Progenitor cell of endocrine pancreas (in vitro differentiated cells): ENCODE measurements at places on chromosomes 4 and X. TPM values are rescaled to one million over a fixed set of nuclear protein-coding genes. Genes with fewer than 3 reads are reported as not detected.

DNA sequence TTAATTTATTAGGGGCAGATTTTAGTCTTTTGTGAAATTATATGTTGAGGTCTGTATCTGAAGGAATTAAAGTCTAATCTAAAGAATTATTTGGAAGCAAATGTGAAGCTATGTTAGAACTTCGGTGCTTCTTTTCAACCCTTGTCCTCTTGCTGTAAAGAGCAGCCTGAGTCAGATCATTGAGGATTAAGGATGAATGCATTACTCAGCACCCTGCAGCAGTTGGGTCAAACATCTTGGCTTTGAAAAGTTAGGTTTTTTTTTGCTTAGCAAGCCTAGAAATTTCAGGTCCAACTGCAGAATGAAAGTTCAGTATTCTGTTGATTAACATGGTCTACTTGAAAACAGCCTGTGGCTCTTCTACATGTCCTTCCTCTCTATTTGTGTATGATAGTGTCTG, 57.6 kb downstream of the SLC4A4 start:
- no peak for DNase-seq

DNA sequence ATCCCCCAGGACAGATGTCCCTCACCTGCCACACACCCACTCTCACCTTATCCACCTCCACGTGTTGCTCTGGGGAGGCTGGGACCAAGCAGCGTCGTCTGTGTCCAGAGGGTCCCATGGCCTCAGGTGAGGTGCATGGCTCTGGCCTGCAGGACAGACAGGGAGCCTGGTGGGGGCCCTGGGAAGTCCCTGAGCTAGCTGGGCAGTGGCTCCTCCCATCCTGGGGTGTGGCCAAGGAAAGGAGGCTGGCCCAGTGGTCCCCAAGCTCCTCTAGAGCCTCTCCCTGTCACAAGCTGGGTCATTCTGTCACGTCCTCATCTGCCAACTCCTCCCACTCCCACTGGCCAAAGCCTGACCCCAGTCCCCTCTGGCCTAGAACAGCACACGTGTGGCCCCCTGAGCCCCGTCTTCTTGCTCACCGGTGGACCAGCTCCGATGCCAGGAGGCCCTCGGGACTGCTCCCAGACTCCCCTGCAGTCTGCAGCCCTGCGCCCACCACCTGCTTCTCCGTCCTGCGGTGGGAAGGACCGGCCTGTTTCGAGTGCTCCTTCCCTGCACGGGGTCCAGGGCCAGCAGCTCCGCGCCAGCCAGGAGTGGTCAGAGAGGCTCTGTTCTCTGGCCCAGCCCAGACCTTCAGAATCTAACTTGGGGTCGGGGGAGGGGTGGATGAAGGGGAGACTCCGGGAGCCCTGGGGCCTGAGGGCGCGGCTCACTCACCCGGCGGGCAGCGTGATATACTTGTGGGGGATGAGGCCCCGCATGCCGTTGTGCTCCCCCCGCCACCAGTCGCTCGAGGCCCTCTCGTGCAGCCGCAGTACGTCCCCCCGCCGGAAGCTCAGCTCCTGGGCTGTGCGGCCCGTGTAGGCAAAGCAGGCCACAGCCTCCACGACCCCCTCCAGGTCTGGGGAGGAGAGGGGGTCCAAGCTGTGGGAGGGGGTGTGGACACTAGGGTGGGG, 4.8 kb downstream of the AVPR2 start:
- no peak for DNase-seq

Gene CENPVL1
- 1.4 TPM in 2 replicates for total RNA-seq

Gene GLRA3
- 0.07 and 0.10 TPM in 2 replicates for total RNA-seq

Gene PPARGC1A
- total RNA-seq: 0.93 and 3.7 TPM in 2 replicates
